ENCODE measurements at places on chromosomes 12 and 14.

- no peak for DNase-seq
Measured at GRCh38 chr14:102901633-102902032, 20.8 kb upstream of the AMN start.

GRCh38 chr12:120851444-120851843 is 52.7 kb downstream of the SPPL3 start:
- DNase-seq: no peak

- no peak for DNase-seq
Measured at GRCh38 chr12:79557690-79558315, 133.0 kb downstream of the PAWR start.

DNA sequence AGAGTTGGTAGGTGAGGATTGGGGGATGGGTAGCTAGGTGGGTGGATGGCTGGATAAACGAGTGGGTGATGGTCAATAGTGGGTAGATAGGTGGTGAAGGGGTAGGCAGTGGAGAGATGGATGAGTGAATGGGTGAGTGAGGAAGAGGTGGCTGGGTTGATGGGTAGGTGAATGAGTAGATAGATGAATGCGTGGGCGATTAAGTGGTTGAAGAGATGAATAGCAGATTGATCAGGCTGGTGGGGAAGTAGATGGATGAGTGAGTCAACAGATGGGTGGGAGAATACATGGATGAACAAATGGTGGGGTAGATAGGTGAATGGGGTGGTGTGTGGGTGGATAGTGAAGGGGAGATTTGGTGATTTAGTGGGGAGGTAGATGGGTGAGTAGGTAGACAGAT is 51.1 kb downstream of the SYNE3 start:
- DNase-seq: no peak

DNA sequence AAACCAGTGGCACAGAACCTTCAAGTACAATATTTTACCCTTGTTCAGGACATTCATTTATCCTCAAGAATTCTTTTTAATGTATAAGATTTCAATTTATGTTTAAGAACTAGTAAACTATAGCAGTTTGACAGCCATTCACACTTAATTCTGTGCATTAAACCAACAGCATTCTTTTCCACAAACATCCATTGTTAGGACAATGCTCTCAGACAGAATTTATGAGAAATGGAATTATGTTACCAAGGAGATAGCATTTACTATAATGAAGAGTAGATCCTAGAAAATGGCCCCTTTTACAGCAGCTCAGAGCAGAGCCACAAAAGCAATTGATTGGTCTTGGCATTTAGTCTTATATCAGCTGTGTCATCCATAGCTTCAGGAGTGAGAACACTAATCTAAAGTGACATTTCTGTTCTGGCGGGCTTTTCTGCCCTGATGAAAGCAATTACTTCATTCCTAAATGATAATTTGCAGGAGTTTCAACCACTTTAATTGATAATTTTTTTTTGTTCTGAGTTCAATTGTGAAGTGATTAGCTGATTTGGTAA is 268.9 kb downstream of the NPAS3 start:
- no peak for DNase-seq

DNA sequence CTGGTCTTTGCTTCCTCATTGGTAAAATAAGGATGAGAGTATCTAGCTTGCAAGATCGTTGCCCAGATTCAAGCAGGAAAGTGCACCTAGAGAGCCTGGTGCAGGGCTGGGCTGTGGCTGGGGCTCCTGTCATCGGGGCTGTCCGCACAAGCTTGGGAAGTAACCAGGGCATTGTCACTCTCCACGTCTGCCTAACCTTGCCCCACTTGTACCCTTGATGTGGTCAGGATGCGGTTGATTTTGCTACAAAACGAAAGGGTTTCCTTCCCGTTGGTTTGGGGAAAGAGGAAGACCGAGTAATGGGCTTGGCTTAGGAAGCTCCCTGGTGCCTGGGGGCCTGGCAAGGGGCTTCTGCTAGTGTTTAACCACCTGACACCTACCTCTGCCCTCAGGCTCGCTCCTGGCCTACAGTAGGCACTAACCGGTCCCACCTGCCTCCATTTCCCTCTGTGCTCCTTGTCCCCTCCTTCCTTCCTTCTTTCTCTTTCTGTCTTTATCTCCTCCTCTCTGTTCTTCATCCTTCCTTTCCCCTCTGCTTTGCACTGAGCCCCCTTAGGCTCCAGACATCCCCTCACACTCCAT is 21.8 kb downstream of the MVK start:
- DNase-seq: no peak

DNA sequence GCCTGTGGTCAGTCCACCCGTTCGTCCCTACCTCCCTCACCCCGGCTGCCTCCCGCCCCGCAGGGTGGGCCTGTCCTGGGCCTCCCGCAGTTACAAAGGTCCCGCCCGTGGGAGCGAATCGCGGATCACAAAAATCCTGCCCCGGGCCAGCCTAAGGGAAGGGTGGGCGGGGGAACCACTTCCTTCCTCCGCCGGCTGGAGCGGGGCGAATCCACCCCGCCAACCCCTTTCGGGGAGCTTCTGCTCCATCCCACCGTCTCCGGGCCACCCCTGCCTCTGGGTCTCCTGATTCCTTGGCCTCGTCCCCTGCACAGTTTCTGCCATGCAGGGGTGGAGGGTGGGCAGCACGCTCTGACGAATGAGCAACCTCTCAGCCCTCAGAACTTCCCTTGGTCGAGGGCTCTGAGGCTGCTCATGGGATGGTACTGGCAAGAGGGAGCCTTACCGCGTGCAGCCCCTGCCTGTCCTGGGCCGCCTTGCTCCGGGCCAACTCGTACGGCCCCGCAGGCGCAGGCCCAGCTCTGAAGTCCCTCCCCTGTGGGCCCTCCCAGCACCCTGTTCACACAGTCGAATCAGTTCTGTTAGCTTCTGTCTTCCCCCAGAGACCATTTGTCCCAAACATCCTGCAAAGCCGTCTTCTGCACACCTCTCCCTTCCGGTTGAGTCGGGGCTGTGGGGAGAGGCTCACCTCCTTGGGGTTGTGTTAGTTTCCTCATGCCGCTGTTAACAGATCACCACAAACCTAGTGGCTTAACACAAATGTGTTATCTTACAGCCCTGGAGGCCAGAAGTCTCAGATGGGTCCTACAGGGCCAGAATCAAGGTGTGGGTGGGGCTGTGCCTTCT is 589 bp upstream of the HVCN1 start:
- DNase-seq: no peak

- DNase-seq: no peak
Measured at GRCh38 chr12:88570103-88570502, 10.2 kb downstream of the KITLG start.

- DNase-seq: no peak
Measured at GRCh38 chr12:6539707-6540134, 5.4 kb downstream of the GAPDH start.

- peak; percentile 77 for DNase-seq
Measured at GRCh38 chr14:81170104-81170828, 50.5 kb downstream of the GTF2A1 start.

DNA sequence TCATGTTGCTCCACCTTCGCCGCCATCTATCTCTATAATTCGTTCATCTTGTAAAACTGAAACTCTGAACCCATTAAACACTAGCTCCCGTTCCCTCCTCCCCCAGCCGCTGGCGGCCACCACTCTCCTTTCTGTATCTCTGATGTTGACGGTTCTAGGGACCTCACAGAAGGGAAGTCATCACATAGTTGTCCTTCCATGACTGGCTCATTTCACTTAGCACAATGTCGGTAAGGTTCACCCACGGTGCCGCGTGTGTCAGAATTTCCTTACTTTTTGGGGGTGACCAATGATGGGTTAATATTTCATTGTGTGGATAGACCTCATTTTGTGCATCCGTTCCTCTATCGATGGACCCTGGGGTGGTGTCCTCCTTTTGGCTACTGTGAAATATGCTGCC is 2.0 kb upstream of the CACNA2D4 start:
- DNase-seq: no peak

- no peak for DNase-seq
Measured at GRCh38 chr12:15393037-15393436, 70.7 kb downstream of the PTPRO start.

DNA sequence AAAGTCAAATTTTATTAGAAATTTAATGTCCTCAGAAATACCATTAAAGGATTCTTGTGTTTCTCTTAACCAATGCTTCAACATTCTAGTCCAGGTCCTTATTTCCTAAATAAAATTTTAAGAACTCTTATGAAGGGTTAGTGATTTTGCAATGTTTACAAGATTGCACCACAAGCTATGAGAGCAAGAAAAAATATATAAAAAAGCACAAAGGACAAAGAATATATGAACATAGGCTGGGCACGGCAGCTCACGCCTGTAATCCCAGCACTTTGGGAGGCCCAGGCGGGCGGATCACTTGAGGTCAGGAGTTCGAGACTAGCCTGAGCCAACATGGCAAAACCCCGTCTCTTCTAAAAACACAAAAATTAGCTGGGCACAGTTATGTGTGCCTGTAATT is 7.7 kb downstream of the RACGAP1 start:
- no peak for DNase-seq

- no peak for DNase-seq
Measured at GRCh38 chr14:36989806-36990205, 182.6 kb downstream of the SLC25A21 start.

DNA sequence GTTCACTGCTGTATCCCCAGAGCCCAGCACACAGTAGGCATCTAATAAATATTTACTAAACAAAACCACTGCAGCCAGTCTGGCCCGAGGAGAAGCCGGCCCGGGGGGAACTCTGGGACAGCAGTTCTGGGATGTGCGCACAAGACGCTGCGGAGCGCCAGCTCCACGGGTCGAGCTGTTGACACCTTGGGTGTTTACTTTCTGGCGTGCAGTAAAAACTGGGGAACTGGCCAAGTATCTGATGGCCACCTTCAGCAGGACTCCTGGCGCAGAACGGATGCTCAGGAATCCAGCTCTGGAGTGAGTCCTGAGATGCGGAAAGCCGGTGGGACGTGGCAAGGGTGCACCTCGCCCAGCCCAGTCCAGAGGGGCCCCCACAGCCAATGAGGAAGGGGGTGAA is 65.6 kb downstream of the NCOR2 start:
- DNase-seq: no peak

Measured in activated CD8-positive, alpha-beta memory T cell treated with anti-CD3 and anti-CD28 coated beads for 1 hour (primary cell).